ENCODE measurements at places on chromosomes 3 and 15.
A peak's percentile ranks its signal among the peaks of the same experiment; 100 is the strongest.

DNA sequence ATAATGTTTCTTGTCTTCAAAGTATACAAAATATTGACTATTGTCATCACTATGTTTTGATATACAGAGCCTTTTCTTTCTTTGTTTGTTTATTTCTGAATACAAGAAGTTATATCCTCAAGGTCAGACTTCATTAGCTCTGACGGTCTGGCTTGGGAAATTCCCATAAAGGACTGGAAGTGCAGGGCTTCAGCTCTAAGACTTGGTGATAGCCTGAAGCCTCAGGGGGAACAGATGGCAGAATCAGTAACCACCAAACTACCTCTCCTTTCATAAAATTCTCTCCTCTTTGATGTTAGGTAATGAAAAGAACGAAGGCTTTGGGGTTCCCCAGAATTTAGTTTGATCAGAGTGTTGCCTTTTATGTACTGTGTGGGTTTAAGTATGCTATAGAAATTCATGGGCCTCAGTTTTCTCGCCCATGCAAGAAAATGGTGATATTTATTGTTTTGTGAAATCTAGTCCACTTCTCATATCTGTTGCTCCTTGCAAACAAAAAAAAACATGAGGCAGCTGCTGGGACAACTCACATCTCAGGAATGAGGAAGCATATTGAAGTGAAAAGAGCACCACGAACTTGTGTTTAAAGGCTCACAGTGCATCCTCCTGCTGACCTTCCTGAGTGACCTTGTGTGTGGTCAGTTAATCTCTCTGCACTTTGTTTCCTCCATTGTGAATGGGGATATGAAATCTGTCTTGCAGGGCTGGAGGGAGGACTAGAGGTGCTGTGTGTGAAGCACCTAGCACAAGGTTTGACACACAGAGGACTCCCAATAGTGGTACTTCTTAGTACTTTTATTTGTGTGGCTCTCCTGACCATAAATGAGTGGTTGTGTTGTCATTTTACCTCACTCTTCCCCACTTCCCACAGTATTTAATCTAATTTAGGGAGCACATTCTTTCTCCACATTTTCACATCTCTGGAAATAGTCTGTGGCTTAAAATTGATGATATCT, 569.8 kb upstream of the IL12A start:
- no peak for DNase-seq

GRCh38 chr3:13002398-13003124, 70.7 kb downstream of the IQSEC1 start:
- DNase-seq = no peak

DNA sequence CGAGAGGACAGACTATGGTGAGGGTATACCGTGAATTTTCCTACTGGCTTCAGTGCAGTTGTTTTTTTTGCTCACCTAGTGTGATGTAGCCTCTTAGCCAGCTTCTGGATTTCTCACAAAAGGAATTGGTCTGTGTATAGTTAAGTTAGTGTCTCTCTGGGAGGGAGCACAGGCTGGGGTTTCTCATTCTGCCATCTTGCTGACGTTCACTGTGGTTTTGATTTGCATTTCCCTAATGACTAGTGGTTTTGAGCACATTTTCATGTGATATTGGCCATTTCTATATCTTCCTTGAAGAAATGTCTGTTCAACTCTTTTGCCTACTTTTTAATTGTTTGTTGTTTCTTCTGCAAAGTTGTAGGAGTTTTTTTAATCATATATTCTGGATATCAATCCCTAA, 2.2 kb upstream of the CD86 start:
- no peak for DNase-seq

DNA sequence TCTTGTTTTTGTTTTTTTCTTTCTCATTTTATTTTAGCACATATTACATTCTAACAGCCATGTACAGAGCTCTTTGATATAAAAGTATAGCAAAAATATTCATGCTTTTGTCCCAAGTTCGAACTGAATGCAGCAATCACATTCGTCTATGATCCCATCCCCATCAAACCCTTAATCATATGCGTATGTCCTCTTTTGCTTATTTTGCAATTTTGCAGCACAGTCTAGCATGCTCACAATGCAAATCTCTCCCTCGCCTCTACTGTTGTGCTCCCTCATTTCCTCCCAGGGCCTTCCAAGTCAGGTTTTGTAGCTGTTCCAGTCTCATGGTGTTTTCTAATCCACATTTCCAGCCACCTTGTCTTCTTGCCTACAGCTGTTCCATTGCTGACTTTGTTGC, 144.6 kb upstream of the VEPH1 start:
- no peak for DNase-seq

GRCh38 chr3:66565301-66565700, 64.5 kb upstream of the LRIG1 start:
- DNase-seq = no peak

DNA sequence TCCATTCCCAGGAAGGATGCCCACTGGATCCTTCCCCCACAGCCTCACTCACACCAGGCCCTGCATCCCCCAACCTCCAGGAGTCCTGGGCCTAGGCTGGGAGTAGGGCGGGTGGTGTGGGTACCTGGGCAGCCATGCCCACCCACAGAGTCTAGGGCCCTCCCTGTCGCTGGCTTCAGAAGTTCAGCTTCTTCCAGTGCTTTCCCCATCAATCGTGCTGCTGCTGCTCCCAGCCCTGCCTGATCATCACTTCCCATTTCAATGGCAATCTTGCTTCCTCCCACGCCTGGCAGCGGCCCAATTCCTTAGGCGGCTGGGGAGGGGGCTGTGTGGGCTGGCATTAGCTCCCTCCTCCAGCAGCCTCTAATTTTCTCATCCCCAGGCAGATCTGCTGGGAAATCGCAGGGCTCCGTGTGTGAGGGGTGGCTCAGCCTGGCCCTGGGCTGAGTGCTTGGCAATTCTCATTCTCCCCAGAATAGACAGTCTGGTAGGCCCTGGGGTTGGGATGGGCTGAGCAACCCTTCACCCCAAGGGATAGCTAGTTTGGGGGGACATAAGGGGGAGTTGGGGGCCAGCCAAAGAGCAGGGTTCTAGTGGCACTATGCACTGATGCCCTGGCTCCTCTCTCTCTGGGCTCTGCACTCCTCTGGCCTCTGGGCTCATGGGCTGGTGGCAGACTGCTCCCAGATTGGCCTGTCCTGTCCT, 66.4 kb downstream of the SCN5A start:
- DNase-seq = no peak

DNA sequence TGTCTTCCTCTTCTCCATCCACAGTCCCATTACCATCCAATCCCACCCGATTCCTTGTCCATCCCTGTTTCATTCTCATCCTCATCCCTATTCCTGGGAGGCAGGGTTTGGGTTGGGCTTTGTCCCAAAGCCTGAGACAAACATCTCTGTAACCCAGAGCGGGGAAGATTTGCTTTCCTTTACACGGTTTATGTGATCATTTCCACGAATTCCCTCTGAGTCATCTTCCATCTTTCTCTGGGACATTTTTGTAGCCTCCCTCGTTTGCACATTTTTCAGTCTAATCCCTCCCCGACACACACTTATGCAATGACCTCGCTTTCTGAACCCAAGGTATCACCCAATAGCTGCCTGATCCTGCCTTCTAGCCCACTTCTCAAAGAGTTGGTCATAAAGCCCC, 22.8 kb downstream of the DUOX2 start:
- DNase-seq = no peak

DNA sequence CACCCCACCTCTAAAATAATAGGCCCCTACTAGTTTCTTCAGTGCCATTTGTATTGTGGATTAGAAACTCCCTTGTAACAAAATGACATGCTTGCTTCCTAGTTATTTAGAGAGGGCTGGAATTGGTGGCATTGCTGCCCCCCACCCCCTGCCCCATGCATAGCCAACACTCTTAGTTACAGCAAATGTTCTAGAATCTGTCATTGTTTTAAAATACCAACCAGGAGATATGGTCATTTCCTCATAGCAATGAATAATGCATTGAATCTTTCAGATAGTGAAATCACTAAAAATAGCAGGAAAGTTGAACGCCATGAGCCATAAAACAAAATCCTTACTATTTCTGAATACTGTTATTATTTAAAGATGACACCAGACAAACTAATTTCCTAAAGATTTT, 292.5 kb downstream of the ARPP21 start:
- DNase-seq = no peak

DNA sequence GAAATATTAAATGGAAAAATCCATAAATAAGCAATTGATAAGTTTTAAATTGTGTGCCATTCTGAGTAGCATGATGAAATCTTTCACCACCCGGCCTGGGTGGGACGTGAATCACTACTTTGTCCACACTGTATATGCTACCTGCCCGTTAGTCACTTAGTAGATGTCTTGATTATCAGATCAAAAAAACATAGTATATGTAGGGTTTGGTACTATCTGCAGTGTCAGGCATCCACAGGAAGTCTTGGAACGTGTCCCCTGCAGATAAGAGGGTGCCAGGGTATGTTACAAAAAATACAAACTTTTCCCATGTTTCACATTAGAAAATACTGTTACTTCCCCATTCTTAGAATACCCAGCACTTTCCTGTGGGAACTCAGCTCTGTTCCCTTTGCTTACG, 35.2 kb downstream of the FAM81A start:
- DNase-seq = no peak

GRCh38 chr3:48614044-48614443, 4.6 kb upstream of the UQCRC1 start:
- no peak for DNase-seq

- DNase-seq = no peak
Measured at GRCh38 chr15:51266656-51267050, 71.7 kb downstream of the CYP19A1 start.

- no peak for DNase-seq
Measured at GRCh38 chr3:131047582-131047981, 20.9 kb downstream of the NEK11 start.

DNA sequence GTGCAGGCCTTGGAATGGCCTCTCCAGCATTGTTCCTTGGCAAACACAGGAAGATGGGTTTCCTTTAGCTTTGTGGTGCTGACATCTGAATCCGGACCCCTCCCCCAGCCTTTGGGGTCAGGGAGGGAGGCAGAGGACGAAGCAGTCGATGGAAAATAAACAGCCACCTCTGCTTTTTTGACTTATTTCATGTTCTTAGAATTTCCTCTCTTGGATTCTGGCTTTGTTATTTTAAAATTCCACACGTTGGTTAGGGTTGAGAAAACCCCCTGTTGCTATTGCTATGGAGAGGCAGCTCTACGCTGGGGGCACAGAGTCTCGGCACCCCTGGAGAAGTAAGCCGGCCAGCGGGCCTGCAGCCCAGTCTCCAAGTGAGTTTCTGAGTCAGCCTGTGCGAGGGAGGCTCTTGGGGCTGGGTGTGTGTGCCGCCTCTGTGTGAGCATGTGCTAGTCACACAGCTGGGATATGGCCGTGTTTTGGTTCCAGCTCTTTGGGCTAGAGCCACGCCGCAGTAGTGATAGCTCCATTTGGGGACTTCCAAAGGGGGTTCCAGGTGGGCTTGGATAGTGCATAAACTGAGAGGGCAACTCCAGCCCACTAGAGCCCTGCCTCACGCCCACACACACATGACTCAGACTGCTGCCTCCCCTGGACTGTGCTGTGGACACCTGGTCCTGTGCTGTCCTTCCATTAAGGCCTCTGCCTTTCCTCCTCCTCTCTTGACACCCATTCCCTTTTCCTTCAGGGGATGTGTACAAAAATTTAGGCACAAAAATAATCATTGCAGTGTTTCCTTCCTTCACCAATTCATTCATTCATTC, 58.8 kb downstream of the AMOTL2 start:
- peak; percentile 29 for DNase-seq

DNA sequence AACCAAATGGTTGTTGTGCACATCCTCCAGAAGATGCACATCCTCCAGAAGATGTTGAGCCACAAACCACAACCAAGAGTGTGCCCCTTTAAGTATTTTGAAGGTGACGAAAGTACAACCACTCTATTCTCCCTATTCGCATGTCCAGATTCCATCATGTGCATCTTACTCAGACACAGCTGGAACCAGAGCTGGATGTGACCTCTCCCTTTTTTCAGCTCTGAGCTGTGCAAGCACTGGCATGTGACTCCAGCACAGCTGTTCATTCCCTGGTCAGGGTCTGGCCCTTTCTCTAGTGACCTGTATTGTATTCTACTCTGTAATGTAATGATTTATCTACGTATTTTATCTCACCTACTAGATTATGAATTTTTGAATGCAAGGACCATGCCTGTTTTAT, 29.3 kb upstream of the DLG1 start:
- peak; percentile 22 for DNase-seq

DNA sequence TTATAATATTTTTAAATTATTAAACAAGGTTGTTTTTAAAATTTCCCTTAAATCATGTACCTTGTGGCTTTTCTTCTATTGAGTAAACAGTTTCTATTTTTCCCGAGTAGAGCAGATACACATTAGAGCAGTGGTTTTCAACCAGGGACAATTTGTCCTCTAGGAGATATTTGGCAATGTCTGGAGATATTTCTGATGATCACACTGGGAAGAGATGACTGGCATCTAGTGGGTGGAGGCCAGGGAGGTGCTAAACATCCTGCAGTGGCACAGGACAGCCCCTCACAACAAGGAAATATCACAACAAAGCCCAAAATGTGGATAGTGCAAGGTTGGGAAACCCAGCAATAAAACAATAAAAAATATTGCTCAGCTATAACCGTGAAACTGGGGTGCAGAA, 113.0 kb upstream of the PTPRG start:
- DNase-seq = no peak

DNA sequence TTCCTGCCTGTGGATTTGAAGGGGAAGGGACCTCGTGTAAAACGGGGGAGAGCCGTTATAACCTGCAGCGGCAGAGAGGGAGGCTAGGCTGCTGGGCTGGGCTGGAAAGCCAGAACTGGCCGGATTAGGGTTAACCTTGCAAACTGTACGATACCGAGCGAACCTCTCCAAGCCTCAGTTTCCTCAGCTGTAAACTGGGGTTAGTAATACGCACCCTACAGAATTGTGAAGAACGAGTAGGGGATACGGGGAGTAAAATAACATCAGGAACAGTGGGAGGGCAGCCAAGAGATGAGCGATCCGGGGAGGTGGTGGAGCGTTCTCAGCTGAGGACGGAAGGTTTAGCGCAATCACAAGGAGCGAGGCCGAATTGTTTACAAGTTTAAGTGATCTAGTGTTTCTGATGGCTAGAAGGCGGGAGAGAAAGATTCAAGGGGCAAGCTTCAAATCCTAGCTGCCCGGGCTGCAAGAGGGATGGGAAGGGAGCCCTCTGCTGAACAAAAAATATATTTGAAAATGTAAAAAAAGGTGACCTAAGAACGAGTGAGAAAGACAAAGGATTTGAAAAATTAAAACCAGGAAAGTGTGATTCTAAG, 768 bp upstream of the SEMA5B start:
- DNase-seq = no peak

GRCh38 chr3:150149651-150150051, 179.0 kb upstream of the PFN2 start:
- DNase-seq = no peak

GRCh38 chr3:127492426-127492825, 98.1 kb downstream of the TPRA1 start:
- DNase-seq = no peak

- no peak for DNase-seq
Measured at GRCh38 chr3:184560531-184560930, 1.1 kb upstream of the EPHB3 start.

- DNase-seq = no peak
Measured at GRCh38 chr3:42114130-42114725, 23.1 kb downstream of the TRAK1 start.

DNA sequence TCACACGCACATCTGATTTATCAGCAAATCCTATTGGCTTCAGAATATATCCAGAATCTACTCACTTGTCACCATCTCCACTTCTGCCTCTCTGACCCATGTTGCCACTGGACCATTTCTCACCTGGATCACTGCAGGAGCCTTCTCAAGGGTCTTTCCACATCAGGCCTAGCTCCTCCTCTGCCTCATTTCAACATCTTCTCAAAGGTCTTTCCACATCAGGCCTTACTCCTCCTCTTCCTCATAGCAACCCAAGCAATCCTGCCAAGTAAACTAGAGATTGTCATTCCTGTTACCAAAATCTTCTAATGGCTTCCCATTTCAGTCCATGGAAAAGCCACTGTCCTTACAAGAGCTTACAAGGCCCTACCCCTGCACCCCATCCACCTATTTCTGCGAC, 18.0 kb upstream of the DUT start:
- DNase-seq = no peak
